ENCODE measurements at places on chromosomes 11 and 22.

DNA sequence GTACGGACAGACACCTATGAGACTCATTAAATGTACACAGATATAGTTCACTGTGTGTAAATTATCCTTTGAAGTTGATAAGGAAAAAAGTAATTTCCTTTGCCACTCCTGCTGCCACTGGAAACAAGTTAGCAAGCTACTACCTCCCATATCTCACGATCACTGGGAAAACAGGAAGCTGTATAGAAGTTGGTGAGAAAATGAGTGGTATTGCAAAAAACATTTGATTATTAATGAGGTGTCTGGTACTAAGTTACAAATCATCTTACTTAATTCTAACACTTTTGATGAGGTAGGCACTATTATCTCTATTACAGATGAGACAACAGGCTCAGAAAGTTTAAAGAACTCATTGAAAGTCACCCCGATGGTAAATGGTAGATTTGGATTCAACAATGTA, 68.5 kb downstream of the GAB2 start:
- no peak for DNase-seq

DNA sequence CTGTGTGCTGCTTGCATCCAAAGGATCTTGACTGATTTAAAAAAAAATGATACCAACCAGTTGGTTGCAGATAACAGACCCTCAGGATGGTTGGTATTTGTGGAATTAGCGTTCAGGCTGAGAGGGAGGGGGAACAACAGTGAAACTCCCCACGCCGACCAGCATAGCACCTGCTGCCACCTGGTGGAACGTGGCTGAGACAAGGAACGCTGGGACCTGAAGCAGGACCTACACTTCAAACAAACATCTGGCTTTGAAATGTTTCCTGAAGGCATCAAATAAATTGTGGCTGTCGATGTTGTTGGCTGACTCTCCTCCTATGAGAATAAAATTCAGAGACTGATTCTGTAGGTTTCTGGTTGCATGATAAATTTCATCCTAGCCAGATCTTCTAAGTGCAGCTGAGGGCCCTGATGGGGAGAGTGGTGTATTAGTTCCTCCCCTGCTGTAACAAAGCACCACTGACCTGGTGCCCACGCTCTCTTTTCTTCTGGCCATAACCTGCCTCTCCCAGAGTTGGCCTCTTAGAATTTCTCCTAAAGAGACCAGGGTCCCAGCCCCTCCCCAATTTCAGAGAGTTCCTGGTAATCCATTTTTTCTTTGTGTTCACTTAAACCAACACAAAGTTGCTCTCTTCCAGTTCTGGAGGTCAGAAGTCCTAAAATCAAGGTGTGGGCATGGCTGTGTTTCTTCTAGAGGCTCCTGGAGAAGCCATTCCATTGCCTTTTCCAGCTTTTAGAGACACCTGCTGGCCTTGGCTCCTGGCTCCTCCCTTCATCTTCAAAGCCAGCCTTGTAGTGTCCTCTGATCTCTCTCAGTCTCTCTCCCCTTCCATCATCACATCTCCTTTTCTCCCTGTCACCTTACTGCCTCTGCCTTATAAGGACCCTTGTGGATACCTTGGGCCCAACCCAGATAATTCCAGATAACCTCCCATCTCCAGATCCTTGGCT, 17.3 kb downstream of the APOL2 start:
- no peak for DNase-seq

DNA sequence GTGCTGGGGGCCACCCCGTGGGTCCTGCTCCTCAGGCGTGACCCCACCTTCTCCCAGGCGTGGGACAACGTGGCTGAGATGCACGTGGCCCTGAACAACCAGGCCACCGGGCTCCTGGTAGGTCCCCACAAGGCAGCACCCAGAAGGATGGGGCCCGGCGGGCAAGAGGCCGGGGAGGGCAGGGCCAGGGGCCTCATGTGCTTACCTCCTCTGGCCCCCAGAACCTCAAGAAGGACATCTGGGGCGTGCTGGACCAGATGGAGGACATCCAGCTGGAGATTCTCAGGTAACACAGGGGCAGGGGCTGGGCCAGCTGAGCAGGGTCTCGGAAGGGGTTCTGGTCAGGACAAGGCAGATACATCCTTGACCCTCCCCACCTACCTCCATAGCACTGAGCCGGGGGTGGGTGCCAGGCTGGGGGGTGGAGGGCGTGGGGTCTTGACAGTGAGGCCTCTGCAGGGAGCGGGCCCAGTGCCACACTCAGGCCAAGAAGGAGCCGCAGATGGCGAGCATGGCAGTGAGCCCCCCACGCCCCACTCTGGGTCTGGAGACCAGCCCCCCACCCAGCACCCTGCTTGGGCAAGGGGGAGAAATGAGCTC, 186.3 kb downstream of the IGLL1 start:
- DNase-seq: no peak

DNA sequence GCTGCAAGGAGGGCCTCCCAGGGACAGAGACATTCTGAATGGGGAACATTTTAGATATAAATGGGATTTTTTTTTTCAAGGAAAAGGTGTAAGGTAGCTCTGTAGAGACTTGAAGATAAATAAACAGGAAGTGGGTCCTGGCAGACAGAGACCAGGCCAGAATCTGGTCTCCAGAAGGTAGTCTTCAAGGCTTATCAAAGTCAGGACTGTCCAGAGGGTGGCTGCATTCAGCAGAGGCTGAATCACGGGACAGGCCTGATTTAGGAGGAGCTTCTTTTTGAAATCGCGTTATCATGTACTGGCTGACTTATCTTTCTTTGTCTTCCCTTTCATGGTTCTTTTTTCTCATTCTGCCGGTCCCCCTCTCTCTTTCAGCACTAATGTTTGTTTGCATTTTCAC, 542.9 kb downstream of the NTM start:
- DNase-seq: no peak

DNA sequence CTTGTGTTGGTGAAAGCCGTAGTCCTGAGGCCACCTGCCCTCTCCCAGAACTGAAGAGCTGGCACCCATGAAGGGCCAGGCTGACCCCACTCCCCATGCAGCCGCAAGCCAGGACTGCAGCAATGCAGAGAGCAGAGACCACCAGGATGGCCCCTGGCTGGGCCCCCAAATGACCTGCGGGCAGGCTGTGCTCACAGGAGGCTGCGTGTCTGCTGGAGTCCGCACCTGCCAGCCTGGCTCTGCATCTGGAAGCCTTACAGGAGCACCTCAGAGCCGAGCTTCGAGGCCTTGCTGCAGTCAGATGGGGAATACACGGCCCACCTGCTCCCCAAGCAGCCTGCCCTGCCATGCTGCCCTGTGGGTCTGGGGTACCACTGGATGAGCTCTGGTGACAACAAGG, 1336.8 kb downstream of the TBC1D22A start:
- no peak for DNase-seq

DNA sequence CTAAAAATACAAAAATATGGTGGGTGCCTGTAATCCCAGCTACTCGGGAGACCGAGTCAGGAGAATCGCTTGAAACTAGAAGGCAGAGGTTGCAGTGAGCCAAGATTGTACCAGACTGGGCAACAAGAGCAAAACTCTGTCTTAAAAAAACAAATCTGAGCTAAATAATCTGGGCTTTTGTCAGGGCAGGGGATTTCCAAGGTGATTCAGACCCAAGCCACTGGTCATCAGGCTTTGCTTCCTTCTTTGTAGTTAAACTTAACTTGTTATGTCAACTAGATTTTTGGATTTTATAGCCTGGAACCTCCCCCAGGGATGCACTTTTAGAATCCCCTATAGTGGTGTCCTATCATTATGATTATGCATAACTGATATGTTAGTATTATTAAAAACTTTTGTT, 27.0 kb upstream of the SLC22A8 start:
- no peak for DNase-seq

- DNase-seq: no peak
These were observed 60.6 kb downstream of the SEZ6L start for GRCh38 chr22:26229910-26230309.

- no peak for DNase-seq
These were observed 161.6 kb upstream of the BDNF start for GRCh38 chr11:27861706-27862430.

GRCh38 chr11:19368726-19369375, 128.1 kb upstream of the E2F8 start:
- DNase-seq: no peak

DNA sequence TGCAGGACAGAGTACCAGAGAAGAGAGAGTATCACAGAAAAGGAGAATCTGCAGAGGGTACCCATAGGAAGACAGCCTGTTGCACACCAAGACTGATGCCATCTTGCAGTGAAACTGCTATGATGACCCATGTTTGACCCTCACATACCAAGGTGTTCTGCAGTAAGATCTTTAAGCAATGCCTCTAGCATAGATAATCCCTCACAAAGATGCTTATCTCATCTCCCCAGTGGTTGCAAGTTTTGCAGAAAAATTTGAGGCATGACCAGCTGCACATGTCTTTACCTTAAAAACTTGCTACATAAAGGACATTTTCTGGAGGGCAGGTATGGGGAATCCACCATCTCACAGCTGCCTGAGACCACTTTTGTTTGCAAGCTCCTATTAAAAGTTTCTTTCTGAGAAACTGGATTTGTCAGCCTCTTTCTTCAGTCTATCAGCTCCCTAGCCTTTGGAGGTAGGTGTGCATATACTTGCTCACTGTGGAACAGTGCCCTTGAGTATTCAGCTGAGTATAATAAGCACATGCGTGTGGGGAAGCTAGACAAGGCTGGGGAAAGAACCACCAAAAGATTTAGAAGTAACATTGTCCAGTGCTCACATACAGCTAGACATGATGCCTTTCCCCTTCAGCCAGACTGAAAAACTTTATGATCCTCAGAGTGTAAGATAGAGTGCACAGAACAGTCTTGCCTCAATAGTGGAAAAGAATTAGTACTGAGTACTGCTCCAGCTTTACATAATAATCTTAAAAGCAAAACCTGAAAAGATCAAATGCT, 100.3 kb upstream of the TEAD1 start:
- no peak for DNase-seq

DNA sequence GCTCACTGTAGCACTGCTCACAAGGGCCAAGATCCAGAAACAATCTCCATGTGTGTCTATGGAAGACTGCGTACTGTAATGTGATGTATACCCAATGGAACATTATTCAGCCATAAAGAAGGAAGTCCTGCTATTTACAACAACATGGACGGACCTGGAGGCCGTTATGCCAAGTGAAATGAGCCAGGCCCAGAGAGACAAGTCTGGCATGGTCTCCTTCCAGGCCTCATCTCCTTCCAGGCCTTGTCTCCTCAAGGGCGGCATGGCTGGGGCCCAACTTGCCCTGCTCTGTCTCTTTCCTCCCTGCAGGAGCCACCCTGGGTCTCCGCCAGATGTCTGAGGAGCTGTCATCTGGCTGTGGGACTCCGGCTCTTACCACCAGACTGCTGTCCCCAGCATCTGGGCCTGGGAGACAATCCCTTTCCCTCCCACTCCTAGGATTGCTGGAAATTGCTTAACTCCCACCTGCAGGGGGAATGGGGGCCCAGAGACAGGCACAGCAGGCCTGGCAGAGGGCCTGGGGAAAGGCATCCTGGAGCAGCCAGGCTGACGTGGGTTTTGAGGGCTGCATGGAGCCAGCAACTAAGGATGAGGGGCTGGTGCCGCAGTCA, 1326.6 kb downstream of the TBC1D22A start:
- no peak for DNase-seq

DNA sequence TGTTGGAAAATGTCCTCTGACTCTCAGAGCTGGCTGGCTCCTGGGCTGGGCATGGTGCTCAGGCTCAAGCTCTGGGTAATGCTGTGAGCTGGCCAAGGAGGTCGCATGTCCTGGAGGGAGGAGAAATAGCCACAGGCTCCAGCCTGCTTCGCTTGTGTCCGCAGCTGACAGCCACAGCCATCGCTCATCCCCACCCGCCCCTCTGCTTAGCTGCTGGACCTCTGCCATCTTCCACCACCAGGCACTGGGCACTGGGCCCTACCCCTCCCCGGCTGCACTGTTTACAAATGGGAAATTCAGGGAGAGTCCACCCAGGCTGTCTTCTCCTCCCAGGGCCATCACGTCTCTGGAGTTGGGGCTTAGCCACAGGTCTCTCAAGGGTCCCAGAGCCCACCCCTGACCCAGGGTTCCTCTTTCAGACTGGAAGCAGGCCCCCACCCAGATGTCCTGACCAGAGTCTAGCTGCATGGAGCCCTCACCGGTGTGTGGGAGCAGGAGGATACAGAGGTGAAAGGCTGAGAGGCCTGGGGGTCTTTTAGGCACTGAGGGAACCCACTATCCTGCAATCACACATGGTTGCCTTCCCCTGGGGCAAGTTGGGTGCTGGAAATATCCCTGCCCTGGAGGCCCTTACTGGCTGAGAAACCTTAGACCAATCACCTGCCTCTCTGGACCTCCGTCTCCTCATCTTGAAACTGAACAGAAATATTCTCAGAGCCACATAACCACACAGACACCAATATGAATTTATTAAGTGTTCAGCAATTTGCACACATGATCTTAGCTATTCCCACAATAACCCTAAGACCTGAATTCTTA, 62.7 kb downstream of the CD82 start:
- no peak for DNase-seq

DNA sequence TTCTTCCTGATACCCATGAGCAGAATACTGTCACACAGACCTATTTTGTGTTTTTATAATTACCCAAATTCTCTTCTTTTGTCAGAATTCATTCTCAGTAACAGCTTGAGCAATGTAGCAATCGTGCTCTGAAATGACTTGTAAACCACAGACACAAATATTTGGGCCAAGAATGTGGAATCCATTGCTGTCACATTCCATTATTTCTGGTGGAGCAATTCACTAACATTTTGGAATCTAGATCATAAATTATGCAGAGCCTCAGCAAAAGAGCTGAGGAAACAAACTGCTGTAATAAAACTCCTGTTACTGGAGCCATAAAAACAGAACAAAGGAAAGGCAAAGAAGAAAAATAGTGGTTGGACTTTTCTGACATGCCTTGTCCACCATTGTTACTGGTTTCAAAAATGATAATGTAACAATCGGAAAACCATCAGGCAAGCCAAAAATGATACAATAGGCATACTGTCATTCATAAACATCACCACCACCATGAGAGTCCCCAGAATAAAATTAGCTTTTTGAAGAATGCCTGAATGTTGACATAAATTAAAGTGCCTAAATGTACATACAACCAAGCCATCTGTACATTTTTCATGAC, 223.4 kb upstream of the PITPNB start:
- DNase-seq: no peak

DNA sequence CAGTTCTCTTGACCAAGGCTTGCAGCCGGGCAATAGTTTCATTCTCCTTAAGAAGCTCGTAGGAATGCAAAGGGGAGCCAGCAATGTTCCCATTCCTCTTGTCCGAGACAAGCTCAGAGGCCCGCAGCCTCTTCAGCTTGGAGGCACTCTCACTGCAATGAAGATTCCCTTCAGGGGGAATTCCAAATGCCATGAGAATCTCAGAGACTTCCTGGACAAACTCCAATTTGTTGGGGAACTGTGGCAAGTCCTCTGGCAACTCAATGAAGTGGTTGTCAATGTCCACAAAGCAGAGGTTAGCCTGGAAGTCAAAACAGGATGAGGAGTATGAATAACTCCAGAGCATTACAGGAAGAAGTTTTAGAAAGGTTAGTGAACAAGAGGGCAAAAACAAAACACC, 84.4 kb downstream of the DENND5A start:
- no peak for DNase-seq
